ENCODE measurements at places on chromosomes 13 and 19.

GRCh38 chr13:84237143-84237542, 354.9 kb upstream of the SLITRK1 start:
- no peak for DNase-seq

DNA sequence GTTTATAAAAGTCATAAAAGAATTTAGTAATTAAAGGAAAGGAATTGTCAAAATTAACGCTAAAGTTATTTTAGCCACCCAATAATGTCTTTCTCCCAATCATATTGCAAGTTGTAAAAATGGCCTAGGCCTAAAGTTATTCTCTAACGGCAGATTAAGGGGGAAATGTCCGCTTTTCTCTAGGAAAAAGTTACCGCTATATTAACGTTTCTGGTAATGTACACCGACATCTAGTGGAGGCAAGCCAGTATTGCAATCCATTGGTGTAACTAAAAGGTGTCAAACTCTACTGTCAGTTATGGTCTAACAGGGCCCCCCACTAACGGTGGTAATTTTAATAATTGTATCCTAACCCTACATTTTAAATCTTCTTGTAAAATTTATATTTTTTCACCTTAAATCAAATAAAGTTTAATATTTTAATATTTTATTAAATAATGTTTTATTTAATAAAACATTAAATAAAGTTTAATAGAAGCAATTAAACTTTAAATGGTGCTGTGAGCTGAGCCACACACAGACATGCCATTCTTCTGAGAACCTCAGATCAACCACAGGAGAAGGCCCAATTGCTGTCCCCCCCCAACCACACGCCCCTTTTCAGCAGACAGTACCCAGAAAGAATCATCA, 35.9 kb upstream of the ZSCAN5A start:
- DNase-seq = no peak

DNA sequence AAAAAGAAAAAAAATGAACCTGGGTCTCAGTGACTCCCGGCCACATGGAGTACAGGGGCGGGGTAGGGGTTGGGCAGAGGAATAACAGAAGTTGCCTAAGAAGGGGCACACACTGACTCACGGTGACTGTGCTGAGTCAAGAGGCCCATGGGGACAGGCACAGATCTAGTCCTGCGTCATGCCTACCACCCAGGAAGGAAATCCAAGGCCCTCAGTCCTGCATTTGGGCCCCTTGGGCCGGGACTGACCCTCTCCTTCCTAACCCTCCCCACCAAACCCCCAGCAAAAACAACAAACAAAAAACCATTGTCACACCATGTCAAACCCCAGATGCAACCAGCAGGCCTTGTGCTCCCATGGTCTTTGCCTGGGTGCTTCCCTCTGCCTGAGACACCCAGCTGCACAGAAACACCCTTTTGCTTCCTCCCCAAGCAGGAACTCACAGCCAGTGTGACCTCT, 9.6 kb upstream of the NOTCH3 start:
- no peak for DNase-seq

DNA sequence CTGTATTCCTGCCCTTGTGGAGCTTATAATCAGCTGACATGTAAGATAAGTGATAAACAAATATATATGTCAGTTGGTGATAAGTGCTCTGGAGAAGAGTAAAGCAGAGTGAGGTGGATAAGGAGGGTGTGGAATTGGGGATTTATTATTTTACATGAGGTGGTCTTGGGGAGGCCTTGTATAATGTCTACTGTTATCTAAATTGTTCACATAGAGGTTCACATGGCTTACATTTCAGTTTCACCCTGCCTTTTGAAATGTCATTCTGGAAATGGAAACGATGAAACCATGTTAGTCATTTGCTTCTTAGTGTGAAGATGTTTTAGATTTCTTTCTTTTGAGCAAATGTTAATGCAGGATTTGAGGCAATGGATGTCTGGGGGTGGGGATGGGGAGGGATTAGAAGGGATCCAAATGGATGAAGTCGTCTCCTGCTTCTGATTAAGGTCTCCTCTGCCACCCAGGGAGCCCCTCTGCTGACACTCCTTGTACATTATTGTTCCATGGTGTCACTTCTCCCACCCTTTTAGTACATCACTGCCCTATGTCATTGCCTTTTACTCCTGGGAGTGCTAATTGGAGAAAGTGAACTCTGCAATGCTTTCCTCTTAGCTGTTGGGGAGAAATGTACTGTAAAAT, 14.0 kb downstream of the B3GLCT start:
- DNase-seq = no peak

DNA sequence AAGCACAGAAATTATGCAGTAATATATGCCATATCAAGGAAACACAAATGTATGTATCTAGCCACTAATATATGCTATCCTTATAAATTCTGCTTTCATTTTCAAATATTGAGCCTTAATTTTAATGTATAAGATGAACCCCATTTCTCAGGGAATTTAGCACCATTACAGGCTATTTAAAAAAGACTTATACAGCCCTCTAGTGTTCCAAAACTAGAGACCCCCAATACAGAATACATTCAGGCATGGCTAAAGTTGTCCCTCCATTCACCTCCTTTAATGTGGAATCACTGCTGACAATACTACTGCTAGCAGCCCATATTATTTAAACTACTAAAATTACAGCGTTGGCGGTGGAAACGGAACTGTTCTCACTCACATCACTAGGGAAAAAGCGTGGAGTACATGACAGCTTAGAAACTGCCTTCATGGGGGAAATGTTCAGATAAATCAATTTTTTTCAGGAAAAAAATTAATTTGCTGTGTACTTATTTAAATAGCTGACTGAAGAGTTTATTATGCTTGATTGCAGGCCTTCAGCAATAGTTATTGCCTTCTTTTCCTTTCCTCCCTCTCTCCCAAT, 541.0 kb downstream of the PCDH9 start:
- no peak for DNase-seq

DNA sequence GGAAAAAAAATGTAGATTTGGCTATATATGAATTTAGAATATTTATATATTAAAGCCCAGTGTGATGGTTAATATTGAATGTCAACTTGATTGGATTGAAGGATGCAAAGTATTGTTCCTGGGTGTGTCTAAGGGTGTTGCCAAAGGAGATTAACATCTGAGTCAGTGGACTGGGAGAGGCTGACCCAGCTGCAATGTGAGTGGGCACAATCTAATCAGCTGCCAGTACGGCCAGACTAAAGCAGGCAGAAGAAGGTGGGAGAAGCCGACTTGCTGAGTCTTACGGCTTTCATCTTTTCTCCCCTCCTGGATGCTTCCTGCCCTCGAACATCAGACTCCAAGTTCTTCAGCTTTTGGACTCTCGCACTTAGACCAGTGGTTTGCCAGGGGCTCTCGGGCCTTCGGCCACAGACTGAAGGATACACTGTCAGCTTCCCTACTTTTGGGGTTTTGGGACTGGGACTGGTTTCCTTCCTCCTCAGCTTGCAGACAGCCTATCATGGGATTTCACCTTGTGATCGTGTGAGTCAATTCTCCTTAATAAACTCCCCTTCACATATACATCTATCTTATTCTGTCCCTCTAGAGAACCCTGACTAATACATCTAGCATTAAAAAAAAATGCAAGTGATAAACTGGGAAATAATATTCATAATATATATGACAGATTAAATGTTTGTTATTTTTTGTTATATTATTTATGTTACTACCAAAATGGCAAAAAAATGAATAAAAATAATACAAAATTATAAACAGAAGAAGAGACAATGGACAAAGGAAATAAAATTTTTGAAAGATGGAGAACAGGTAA, 122.4 kb downstream of the DLEU7 start:
- no peak for DNase-seq

DNA sequence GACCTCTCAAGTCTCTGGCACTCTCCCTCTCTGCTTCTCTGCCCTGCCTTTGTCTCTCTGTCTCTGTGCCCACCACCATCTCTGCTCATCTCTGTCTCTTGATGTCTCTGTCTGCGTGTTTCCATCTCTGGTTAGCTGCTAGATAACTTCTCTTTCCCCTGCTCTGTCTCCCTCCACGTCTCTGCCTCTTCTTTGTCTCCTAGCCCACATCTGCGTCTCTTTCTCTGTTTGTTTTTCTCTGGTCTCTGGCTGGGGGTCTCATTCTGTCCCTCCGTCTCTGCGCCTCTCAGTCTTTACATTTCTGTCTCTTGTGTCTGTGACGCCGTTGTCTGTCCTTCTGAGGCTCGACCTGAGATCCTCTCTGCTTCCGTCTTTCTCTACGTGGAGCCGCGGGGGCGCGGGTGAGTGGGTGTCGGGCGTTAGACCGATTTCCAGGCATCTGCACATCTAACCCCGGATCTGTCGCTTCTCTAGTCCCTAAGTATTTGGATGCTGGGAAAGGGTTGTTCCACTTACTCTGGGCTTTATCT, 386 bp downstream of the GIPR start:
- DNase-seq = no peak

DNA sequence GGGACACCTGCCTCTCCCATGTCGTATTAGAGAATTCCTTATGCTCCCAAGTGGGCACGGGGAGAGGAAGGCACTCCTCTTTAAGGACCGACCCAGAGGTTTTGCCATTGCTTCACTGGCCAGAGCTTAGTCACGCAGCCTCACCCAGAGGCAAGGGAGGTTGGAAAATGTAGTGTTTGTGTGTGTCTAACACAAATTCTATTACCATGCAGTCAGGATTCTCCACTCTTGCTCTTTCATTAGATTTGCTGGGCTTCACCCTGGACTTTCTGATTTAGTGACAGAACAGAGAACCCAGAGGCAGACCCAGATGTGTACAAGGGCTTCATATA, 14.6 kb upstream of the NCCRP1 start:
- DNase-seq = no peak

GRCh38 chr13:110444226-110444653, 117.3 kb downstream of the RAB20 start:
- DNase-seq = no peak

GRCh38 chr13:78786459-78786858, 127.5 kb upstream of the OBI1 start:
- DNase-seq = no peak

DNA sequence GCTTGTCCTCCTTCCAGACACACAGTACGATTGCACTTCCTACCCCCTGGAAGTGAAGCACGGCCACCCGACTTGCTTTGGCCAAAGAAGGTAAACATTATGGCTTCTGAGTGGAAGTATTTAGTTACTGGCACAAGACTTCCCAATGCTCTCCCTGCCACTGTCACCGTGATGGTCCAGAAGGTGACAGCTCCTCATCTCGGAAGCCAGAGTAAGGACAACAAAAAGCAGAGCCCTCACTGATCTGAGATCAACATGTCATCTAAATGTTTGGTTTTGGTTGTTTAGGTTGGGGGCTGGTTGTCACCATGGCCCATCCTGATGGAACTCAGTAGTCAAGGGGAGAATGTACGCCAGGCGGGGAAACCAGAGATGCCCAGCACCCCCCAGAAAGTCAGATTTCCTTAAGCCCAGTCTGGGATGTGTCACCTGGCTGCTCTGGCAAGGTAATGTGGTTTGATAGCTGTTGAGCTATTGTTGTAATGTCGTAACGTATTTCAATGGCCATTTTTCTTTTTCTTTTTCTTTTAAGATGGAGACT, 170.1 kb upstream of the ZNF536 start:
- DNase-seq = no peak

DNA sequence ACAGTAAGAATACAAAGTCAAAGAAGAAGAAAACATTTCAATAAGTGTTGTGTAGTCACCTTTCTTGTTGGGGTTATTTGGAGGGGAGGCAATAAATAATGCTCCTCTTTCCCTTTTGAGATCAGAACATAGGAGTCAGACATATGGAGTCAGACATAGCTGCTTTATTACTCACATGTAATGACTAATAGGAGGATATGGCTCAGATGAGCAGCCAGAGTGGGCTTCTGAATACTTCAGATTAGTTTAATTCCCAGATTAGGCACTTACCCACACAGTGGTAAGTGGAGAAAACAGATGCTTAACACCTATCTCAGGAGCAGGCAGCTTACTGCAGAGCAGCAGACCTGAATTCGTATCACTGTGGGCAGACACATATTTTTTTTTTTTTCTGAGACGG, 31.7 kb upstream of the C1QTNF9B start:
- no peak for DNase-seq

DNA sequence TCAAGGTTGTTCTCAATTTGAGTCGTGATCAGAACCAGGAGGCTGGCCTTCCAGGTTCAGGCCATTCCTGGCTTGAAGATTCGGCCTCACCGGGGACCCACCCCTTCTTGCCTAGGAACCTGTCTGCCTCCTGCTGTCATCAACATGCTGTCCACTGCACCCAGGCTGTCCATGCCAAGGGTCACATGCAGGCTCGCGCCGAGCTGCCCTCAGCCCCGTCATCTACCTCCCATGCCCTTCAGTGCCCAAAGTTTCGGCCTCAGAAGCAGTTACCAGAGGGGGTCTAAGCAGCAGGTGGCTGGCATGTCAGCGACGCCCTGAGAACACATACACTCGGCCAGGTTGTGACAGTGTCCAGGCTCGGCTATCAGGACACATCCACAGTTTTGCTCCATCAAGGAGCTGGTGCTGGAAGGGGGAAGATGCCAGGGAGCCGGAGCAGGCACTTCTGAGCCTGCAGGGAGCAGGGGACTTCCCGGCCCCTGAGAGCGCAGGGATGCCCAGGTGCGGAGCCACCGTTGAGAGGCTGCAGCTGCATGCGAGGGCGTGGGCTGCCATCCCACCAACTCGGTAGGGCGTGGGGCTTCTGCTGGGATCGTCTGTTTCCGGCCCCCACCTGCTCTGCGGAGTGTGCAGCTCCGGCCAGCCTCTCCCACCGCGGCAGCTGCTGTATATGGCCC, 590.9 kb upstream of the SLITRK5 start:
- DNase-seq = no peak

DNA sequence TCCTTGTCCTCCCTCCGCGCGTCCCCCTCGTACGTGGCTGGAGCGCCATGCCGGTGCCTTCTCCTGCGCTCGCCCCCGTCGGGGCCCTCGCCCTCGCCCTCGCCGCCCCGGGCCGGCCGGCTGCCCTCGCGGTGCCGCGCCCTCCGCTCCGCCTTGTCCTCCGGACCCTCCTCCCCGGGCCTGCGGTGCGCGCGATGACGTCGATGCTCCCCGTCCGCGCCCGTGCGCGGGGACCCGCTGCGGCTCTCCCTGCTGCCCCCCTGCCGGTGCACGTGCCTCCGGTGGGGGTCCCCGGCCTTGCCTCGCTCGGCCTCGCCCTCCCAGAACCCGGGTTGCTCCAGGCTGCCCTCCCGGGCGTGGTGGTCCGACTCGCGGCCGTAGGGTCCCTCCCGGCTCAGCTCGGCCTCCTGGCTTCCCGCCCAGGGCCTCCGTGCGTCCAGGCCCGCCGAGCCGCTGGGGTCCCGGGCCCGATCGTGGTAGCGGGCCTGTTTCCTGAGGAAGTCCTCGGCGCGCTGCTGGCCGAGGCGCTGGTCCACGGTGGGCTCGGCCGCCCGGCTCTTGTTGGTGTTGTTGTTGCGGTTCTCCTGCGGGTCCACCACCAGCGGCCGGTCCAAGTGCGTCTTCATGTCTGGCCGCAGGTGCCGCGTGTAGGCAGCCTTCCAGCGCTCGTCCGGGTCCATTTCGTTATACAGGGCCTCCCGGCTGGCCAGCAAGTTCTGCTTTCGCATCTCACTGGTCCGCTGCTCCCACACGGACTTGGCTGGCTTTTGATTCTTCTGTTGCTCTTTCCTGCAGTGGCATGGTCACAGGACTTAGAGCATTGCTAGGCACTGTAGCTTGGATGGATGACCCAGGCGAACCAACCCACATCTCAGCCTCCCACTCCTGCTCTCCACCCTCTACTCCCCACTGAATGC, 148.6 kb downstream of the IER2 start:
- DNase-seq = no peak

GRCh38 chr13:98834254-98834960, 81.9 kb upstream of the SLC15A1 start:
- DNase-seq = peak; percentile 66

GRCh38 chr13:76440568-76440967, 445.6 kb downstream of the KCTD12 start:
- no peak for DNase-seq

Measured in NT2/D1 (cell line).